ENCODE measurements at places on chromosomes 16 and 17.

DNA sequence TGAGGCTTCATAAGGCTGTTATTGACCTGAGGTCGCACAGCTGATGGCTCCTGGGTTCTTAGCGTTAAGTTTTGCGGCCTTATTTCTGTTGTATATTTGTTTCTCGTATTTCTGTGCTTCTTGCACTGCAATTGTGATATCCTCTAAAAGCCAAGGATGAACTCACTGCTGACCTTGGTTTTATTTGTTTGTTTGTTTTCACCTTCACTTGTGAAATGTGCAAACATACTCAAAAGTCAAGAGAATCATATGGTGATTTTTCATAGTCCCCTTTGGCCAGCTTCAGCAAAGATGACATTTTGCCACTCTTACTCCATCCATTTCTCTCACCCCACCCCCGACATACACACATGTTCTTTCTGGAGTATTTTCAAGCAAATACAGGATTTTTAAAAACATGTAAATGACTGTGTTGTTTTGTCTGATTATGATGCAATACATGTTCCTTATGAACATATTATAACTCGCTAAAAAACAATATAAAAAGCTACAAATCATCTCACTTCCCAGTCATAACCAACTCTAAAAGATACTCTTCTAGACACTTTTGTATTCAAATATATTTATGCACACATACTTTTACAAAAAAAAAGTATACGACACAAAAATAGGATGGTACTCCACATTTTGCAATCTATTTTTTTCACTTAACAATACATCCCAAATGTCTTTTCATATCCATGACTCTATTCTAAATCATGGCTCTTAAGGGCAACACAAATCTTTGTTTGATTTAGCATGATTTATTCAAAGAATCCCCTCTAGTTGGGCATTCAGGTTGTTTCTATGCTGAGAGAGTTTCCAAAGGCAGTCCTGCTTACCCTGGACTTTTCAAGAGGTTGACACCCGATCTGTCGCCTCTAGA lies 5.7 kb upstream of the ZCCHC14 start:
- no peak for DNase-seq

DNA sequence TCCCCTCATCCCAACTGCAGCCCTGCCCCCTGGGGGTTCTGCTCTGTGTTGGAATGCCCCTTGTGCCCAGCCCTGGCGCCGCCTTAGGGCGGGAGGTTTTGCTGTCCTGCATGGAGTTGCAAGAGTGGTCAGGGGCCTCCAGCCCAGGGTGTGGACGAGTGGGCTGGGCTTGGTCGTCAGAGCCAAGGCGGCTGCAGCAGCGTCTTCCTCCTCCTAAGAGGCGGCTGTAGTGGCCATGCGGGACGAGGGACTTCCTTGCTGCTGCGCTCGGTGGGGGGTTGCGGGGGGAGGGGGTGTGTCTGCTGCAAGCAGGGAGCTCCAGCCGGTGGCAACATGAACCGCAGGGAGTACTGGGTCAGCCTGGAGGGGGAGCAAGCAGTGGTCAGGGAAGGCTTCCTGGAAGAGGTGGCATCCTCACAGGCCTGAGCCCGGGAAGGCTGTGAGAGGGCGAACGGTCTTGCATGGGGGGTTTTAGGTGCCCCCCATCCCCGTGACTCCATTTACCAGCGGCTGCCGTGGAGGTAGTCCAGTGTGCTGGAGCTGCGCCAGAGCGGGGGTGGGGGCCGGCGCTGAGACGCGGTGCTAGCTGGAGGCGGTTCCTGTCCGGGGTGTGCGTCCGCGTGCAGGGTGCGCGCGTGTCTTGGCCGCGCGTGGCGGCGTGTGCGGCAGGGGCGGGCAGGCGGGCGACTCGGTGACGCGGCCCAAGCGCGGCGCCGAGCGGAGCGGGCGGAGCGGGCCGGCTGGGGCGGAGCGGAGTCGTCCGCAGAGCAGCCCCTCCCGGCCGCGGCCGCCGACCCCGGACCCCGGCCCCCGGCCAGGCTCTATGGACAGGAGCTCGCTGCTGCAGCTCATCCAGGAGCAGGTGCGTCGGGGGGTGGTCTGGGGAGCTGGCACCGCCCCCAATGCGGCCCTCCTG lies at the start of gene RHBDL1:
Gene RHBDL1, plus strand, starts transcription at position 704 of the 916 bp plus-strand sequence. Its CDS starts 120 bp downstream, at position 824.
- DNase-seq = peak; percentile 20

GRCh38 chr17:14361945-14362508 lies 61.1 kb downstream of the HS3ST3B1 start:
- DNase-seq = no peak

DNA sequence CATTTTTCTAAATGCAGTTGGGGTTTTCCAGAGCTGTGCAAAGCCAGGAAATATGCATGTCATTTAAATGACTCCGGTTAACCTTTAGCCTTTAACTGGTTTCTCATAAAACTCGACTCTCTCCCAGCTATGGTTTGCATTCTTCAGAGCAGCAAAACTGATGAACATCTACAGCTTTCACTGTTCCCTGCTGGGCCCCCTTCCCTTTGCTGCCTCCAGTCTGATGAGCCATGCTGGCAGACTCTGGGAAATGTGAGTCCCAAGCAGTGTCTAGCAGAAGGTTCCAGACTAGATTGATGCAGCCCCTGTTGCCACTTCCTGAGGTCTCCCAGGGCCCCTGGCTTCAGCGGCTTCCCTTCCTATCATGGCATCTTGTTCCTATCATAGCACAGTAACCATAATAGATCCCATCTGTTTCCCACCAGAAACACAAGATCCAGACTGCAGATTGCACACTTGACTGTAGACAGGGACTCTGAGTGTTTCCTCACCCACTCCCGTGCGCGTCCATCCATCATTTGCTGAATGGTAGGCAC lies 135.4 kb downstream of the CLEC16A start:
- peak; percentile 31 for DNase-seq

GRCh38 chr16:85554889-85555718 lies 58.0 kb upstream of the GSE1 start:
- DNase-seq = peak; percentile 69

- DNase-seq = no peak
These were observed 902 bp downstream of the GHDC start for GRCh38 chr17:42193216-42193968.

DNA sequence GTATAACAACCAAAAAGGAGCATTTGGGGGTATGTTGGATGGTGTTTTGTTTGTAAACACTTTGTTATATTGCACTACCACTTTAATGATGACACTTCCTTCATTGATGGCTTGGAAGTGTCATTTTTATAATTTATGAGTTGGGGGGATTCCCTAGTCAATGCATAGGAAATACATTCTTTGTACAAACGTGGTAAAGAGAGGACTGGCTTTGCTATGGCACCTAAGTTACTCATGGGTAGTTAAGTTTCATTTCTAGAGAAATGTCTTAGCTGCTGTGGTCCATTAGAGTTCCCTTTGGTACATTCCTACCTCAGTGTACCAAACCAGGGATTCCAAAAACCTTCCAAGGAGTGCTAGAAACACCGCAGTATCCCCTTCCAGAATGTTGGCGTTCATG lies 63.7 kb upstream of the CMIP start:
- DNase-seq = no peak

DNA sequence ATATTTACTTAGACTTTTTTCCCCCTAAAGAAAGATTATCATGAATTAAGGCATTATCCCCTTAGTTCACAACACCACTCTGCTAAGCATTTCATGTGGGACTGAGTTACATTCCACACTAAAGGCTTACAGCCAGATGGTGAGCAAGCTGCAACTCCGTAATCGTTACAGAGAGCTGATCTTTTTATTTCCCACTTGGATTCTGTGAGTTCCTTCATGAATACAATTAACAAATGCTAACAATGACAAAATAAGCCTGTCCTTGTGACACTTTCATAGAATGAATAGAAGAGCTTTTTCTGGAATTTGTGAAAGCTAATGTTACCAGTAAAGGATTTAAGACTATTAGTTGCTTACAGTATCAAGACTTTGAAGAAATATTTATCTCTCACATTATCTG lies 8.7 kb downstream of the OGFOD1 start:
- no peak for DNase-seq

DNA sequence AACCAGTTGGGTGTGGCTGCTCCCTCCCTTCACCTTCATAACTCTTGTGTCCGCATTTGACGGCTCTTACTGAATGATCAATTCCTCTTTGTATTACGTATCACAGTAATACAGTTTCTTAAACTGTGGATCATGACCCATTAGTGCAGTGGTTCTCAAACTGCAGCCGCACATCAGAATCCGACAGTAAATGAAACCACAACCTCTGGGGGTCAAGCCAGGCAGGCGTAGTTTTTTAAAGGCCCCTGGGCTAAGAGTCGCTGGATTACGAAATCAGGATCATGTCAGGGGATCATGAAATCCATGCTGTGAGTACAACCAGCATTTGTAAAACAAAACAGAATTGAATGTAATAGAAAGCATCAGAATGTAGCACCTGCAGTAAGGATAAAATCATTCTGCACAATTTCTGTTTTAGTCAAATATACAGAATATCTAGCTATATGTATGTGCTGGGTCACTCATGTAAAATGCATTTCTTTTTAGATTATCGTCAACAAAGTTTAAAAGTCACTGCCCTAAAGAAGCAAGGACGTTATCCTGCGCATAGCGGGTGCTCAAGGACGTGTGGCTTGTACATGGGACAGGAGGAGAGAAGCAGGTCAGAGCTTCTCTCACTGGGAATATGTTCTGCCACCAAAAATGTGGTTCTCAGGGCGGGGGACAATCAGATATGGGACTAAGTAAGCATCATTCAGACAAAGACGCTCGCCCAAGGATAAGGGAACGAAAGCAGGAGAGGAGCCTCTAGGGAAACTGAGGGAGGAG lies 113.1 kb downstream of the ZFHX3 start:
- peak; percentile 72 for DNase-seq

DNA sequence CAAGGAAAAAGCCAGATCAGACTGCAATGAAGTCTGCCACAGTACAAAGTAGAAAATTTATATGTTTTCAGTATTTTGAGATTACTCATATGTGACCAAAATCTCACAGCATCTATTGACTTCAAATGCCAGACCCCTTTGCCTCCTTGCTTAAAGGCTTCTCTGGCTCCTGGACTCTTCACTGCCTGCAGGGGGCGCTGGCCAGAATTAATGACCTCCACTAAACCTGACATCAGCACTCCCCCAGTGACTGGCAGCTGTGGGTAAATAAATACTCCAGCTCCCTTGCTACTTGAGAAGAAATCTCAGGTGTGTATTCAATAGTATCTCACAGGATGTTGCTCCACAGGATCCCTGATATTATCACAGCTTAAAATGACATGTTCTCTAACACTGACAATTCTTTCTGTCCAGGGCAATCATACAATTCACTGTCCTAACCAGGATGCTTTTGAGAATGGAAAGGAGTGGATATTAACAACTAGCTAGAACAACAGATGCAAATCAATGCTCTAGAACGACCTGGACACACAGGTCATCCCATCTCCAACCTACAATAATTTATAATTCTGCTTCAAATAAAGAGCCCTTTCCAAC lies 4.0 kb downstream of the BECN1 start:
- DNase-seq = peak; percentile 85

DNA sequence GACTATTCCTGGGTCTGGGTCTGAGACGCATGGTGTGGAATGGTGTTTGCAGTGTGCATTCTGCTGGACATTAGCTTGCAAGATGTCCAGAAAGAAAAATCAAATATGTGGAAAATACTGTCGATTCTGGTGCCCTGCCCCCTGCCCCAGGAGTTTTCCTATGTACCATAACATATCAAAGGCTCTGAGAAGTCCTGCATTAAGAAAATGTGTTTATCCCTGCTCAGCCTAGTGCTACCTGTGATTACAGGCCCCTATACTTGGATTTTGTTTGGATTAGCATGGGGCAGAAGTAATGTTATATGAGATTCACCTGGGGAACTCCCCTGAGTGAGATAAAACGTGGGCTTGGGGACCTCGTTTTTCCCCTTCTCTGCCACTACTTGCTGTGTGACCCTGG lies 325.0 kb downstream of the CBLN1 start:
- no peak for DNase-seq

DNA sequence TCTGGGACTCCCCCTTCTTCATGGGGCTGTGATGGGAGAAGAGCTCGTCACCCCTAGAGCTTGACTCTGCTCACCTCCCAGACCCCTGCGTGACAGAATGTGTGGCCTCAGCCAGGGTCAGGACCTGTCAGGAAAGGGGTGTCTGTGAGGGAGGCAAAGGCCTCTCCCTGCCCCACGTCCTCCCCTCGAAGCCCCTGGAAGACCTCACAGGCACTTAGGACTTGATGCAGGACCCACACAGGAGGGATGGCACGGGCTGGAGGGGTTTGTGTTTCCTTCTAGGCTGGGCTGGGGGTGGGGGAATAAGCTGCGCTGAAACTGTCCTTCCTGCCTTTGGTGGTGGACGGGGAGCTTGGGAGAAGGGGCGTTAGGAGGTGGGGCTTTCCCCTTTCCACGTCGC lies 11.0 kb upstream of the CLUH start:
- no peak for DNase-seq

DNA sequence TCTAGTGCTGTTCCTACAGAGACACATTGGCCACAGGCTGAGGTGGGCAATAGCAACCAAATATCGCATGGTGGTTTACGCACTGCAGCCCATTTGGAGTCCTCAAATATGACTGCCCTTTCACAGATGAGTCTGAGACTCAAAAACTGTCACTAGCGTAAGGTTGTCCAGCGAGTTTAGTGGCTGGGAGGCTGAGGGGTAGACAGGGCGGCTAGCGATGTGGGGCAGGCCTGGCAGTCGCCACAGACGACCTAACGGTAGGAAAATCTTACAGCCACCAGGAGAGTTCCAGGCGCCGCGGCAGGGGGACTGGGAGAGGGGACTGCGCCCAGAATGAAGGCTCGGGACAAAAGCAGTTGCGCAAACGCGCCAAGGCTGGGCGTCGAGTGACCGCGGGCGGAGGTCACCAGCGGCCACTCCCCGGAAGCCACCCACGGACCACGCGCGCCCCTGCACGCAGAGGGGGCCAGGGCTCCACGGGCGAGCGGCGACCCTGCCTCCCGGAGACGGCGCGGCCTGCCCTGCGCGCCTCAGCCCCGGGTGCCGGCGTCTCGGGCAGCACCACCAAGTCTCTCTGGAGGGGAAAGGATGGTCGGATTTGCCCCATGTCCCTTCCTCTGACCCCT lies 699 bp upstream of the MAP1LC3B start:
- peak; percentile 91 for DNase-seq

GRCh38 chr17:40399185-40399584 lies 18.5 kb downstream of the TOP2A start:
- peak; percentile 70 for DNase-seq

GRCh38 chr16:57380671-57381462 lies 8.6 kb downstream of the CX3CL1 start:
- peak; percentile 29 for DNase-seq

DNA sequence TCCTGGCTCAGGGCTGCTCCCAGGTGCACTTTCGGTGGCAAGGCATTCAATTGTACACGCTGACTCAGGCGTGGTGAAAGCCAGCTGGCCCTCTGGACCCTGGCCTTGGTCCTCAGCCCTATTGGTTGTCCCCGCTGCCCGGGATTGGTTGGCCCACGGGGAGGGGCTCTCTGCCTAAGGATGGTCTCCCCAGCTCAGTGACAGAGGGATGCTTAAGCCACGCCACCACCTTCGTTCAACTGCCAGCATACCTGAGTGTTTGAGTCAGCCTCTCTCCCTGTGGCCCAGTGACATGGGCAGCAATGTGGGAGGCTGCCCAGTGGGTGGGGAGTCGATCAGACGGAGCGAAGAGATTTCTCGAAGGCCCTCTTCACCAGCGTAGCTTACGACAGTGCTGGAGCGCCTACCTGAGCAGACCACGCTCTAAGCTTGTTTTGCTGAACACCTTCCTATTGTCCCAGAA lies 30.3 kb downstream of the IRF8 start:
- no peak for DNase-seq

Data from suppressor macrophage treated with lipopolysaccharide for 4 hours (primary cell).